ENCODE measurements at places on chromosomes 5 and 9. TPM values are rescaled to one million over a fixed set of nuclear protein-coding genes. Genes with fewer than 3 reads are reported as not detected.

DNA sequence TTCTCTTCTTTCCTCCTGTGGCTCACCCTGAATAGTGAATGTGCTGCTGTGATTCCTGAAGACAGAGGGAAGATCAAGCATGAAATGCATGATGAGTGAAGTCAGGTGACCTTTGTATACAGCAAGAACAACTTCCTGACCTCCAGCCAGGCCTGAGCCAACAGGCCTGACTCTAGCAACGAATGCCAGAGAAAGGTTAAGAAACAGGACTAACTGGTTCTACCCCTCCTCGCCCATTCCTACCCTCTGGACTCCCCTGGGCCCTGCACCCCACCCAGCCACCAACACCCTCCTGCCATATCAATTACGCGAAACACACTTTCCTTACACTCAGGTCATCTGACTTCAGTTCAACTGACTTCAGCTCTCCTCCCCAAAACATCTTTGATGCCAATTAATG is 4.9 kb downstream of the SUSD1 start:
- DNase-seq = no peak

GRCh38 chr9:2686911-2687310 is 30.4 kb upstream of the KCNV2 start:
- DNase-seq = no peak

Gene PCDHGA7
- total RNA-seq = not detected

Gene FAM240B
- total RNA-seq = not detected

Data from M059J (cell line).